ENCODE measurements at places on chromosomes 4 and X.

GRCh38 chr4:4662230-4662629, 120.4 kb upstream of the STX18 start:
- DNase-seq = no peak

DNA sequence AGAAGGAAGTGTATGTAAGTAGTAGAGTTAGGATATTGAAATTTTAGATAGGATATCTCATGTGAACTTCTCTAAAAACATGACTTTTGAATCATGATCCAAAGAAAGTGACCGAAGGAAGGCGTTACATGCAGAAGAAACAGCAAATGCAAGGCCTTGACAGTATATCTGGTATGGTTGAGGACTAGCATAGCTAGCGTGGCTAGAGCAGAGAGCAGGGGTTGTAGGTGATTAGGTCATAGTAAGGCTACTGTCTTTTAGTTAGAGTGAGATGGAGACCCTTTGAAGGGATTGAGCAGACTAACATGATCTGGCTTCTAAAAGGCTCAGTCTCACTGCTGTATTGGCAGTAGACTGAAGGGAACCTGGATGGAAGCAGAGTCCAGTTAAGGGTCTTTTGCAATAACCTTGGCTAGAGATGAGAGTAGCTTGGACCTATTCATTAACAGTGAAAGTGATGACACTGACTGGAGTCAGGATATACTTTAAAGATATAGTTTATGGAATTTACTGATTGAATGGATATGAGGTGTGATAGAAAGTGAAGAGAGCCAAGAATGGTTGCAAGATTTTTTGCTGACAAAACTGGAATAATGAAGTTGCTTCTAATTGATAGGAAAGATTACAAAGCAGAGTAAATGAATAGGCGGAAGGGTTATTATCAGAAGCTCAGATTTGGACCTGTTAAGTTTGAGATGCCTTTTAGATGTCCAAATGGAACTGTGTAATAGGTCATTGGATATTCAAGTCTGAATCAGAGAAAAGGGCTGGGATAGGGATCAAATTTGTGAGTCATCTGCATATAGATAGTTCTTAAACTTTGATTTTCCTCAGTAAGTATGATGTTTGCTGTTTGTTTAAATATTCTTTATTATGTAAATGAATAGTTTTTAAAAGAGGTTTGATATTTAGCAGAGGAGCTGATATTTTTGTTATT, 59.8 kb downstream of the MRPL1 start:
- no peak for DNase-seq

DNA sequence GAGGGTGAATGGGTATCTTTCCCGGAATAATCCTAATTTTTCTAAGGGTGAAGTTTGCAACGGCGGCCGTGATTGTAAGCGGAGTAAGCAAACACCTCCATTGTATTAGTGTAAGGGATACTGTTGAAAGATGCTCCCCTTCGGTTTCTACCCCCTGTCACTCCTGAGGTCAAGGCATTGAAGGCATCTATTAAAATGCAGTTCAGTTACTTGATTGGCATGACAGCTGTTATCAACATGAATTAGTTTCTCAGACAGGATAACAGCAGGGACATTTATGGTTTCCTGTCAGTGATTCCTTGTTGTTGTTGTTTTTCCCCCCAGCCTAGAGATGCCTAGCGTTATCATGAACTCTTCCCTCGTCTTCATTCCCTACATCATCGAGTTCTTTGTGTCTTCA, 552 bp downstream of the SLC25A14 start:
- DNase-seq = no peak

GRCh38 chr4:25943312-25943711, 29.3 kb downstream of the SMIM20 start:
- DNase-seq = no peak

GRCh38 chr4:166941629-166942028, 292.7 kb downstream of the SPOCK3 start:
- DNase-seq = peak; percentile 3

- no peak for DNase-seq
Observed at GRCh38 chr4:163558539-163559044, 64.1 kb downstream of the TMA16 start.

GRCh38 chrX:103187953-103188475, 26.9 kb upstream of the BEX4 start:
- DNase-seq = no peak

- no peak for DNase-seq
Observed at GRCh38 chr4:167775375-167775774, 317.0 kb upstream of the ANXA10 start.
